ENCODE measurements at places on chromosomes 7 and 10. TPM values are rescaled to one million over a fixed set of nuclear protein-coding genes. Genes with fewer than 3 reads are reported as not detected.

DNA sequence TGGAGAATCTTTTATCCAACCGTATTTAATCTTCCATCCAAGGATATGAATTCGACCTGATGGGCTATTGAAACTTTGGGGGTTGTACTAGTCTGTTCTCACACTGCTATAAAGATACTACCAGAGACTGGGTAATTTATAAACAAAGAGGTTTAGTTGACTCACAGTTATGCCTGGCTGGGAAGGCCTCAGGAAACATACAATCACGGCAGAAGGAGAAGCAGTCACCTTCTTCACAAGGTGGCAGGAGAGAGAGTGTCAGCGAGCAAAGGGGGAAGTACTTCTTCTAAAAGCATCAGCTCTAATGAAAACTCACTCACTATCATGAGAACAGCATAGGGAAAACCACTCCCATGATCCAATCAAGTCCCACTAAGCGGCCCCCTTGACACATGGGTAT is 43.8 kb downstream of the EPDR1 start:
- no peak for DNase-seq

GRCh38 chr7:143901332-143901667 is 676 bp downstream of the TCAF1 start:
- peak; percentile 65 for DNase-seq

- peak; percentile 50 for DNase-seq
Observed at GRCh38 chr10:98748298-98748697, 301.6 kb upstream of the HPS1 start.

DNA sequence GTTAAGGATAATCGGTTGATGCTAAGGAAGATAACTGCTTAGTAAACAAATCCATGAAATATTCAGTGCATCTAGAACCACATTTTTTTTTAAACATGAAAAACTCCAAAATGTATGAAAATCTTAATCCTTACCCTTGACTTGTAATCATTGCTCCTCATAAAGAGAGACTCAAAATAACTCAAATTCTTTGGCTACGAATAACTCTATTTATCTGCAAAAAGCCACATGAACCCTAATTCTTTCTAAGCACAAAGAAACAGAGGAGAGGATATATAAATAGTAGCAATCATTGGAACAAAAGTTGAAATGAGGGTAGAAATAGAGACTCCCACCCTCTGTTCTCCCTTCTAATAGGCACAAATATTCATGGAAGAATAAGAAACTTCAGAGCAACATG is 40.2 kb downstream of the ANK3 start:
- no peak for DNase-seq

Gene BEND7
- total RNA-seq, result 14.2 TPM

GRCh38 chr10:111077785-111078504 is 1.1 kb downstream of the ADRA2A start:
- peak; percentile 39 for DNase-seq

DNA sequence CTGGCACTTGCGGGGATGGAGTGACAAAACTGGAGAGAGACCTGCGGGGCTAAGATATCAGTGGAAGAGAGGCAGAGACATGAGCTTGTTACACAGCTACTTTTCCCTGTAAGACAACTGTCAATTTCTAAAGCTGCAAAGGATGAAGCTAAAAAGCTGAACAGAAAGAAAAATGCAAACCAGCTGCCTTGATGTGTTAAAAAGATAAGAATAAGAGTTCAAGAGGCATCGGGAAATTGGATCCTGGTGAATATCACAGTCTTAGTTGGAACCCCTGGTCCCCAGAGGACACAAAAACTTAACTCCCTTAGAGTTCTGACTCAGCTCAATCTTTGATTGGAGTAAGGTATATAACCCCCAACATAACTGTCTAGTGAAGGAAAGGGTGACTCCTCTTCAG is 38.8 kb downstream of the VPS41 start:
- no peak for DNase-seq

- no peak for DNase-seq
Observed at GRCh38 chr7:6448943-6449543, 1.3 kb upstream of the DAGLB start.
